Osteoblast (primary cell): ENCODE measurements at places on chromosomes 7 and 10.

- H3K36me3 ChIP-seq, result no peaks in the 10 kb centered on the region
- no peak for DNase-seq
- no peaks in the 10 kb centered on the region for H3K4me1 ChIP-seq
- no peak overlapping the region for H3K27ac ChIP-seq
- H3K4me3 ChIP-seq, result no peak overlapping the region
Measured at GRCh38 chr10:86357041-86357440, 9.6 kb downstream of the GRID1 start.

DNA sequence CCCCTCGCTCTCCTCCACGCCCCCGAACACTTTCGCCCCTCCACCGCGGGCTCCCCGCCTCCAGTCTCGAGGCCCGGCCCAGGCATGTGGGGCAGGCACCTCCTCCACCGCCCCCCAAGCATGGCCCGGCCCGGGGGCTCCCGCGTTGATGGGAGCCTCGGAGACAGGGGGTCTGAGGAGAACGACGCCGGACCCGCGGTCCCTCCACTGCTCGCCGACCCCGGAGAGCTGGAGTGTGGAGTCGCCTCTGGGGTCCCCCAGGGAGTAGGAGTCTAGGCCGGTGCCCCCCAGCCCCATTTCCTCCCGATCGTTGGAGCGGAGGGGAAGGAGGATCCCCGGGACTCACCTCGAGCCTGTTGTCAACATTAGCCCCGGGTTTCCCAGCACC, 206 bp downstream of the UPF2 start:
- H3K36me3 ChIP-seq, result no peaks in the 10 kb centered on the region
- H3K4me3 ChIP-seq, result peak overlapping the region; percentile 99
- H3K27ac ChIP-seq, result peak overlapping the region; percentile 99

DNA sequence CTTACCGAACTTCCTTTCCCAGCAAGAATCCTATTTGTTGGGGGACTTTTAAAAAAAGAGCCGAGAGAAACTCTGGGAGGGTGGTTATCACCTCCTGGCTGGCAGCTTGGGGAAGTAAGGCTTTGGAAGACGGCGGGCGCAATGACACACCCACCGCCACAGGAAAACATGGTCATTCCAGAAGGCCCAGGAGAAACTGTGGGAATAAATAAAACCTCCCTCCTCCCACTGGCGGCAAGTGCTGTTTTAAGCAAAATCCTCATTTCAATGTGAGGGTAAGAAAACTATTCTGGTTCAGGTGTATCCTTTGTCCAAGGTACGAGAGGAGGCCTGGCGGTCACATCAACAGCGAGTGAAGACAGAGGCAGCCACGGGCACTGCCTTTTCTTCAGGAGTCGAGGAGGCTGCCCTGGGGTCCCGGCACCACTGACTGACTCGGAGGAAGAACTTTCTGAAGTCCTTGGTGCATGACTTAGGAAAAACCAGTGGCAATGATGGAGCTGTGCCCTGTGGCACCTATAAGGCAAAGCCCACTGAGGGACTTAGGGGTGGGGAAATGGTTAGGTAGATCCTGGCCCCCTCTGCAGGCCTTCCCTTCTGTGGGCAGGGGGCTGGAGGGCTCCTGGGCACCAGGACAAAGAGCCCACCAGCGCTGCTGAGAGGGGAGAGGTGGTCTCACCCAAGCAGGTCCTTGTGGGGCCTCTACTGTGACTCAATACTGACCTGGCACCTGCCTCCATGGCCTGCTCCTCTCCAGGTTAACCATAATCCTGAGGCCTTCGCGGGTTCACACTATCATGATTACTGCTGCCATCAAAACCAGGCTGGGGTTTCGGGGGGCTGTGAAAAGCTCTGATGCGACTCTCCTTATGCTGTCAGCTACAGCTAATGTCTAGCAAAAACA, 21.4 kb downstream of the DNAJB12 start:
- peaks cover 29% of the 10 kb centered on the region for H3K36me3 ChIP-seq
- DNase-seq, result peak; percentile 55
- no peaks in the 10 kb centered on the region for H3K27me3 ChIP-seq
- peaks cover 43% of the 10 kb centered on the region for H3K4me1 ChIP-seq
- no peak overlapping the region for H3K4me3 ChIP-seq

DNA sequence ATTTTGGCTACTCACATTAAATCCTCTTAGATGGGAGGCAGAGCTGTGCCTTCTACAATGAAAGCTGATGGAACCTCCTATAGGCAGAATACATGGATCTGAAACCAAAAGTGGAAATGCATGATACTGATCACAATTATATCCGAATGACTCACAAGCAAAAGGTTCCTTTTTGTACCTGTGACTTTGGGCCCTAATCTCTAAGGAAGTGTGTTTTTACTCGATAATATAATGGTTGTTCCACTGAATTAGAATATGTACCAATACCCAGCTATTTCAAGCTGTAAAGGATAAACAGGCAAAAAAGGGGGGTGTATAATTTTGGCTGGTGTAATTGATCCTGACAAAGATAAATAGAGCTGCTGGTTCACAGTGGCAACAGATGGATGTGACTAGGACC, 17.6 kb upstream of the LAMB1 start:
- H3K36me3 ChIP-seq, result no peaks in the 10 kb centered on the region
- no peak overlapping the region for H3K4me3 ChIP-seq
- no peaks in the 10 kb centered on the region for H3K27me3 ChIP-seq
- DNase-seq, result no peak
- H3K27ac ChIP-seq, result no peak overlapping the region
- peaks cover 25% of the 10 kb centered on the region for H3K4me1 ChIP-seq

DNA sequence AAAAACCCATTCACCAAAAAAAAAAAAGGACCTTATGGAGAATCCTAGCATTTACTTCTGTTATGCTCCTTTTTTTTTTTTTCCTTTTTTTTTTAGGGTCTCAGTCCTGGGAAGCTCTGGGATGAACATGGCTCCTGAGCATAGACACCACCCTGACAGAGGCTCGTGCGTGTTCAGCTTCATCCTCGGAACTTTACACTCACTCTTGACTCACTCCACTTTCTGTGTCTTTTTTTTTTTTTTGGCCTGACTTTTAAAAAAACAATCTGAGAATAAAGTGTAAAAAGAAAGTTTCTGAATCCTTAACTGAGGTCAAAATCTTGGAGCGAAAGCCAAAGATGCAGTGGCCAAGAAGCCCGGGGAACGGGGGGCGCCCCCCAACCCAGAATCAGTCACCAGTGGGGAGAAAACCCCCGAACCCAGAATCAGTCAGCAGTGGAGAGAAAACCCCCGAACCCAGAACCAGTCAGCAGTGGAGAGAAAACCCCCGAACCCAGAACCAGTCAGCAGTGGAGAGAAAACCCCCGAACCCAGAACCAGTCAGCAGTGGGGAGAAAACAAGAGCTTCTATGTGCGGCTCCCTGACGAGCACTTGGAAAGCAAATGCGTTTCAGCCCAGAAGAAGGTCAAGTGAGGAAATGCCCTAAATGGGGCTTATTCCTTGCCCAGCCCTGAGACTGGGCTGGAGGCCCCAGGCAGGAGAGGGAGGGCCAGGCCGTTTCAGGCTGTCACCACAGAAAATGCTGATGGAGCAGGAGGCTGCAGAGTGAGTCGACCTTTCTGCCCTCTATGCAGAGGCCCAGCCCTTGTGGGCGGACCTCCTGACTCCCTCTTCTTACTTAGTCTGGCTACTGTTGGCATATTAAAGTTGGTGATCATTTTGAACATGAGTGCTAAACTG, 19.0 kb upstream of the PFKP start:
- H3K4me1 ChIP-seq, result peaks cover 50% of the 10 kb centered on the region
- H3K4me3 ChIP-seq, result peak overlapping the region; percentile 49
- no peaks in the 10 kb centered on the region for H3K36me3 ChIP-seq
- DNase-seq, result peak; percentile 87

GRCh38 chr10:120115959-120116358, 223.4 kb downstream of the SEC23IP start:
- DNase-seq, result no peak
- no peaks in the 10 kb centered on the region for H3K27me3 ChIP-seq
- no peaks in the 10 kb centered on the region for H3K4me1 ChIP-seq
- no peak overlapping the region for H3K4me3 ChIP-seq
- no peaks in the 10 kb centered on the region for H3K36me3 ChIP-seq

DNA sequence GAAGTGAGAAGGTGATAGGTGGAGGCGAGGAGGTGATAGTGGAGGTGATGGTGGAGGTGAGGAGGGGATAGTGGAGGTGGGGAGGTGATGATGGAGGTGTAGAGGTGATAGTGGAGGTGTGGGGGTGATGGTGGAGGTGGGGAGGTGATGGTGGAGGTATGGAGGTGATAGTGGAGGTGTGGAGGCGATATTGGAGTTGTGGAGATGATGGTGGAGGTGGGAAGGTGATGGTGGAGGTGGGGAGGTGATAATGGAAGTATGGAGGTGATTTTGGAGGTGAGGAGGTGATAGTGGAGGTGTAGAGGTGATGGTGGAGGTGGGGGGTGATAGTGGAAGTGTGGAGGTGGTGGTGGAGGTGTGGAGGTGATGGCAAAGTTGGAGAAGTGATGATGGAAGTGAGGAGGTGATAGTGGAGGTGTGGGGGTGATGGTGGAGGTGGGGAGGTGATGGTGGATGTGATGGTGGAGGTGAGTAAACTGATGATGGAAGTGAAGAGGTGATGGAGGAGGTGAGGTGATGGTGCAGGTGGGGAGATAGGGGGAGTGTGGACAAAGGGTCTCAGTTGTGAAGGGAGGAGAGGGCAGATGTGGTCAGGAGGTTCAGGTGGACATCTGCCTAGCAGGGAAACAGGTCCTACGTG, 36.6 kb downstream of the ADCY1 start:
- no peak overlapping the region for H3K4me3 ChIP-seq
- no peaks in the 10 kb centered on the region for H3K27me3 ChIP-seq
- no peaks in the 10 kb centered on the region for H3K4me1 ChIP-seq
- no peak overlapping the region for H3K27ac ChIP-seq
- H3K36me3 ChIP-seq, result no peaks in the 10 kb centered on the region

- no peak overlapping the region for H3K4me3 ChIP-seq
- H3K4me1 ChIP-seq, result no peaks in the 10 kb centered on the region
- H3K27me3 ChIP-seq, result no peaks in the 10 kb centered on the region
- H3K27ac ChIP-seq, result no peak overlapping the region
- H3K36me3 ChIP-seq, result no peaks in the 10 kb centered on the region
Measured at GRCh38 chr7:68121056-68121455, 1124.4 kb downstream of the TYW1 start.

DNA sequence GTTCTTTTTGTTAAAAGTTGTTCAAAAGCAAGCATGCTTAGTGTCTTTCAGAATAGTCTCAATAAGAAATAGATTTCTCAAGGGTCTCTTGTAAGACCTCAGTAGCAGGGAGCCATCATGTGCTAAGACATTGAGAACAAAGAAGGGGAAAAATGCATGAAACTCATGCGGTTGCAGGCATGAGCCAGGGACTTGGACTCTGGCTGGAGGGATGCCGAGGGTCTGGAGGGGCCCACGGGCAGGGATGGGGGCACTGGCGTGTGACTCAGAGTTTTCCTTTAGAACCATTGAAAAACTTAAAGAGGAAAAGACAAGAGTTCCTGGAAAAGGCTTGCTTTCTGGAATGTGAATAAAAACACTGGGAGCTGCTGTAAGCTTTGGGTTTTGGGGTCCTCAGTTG, 253.3 kb downstream of the CCDC3 start:
- H3K4me3 ChIP-seq, result no peak overlapping the region
- no peak overlapping the region for H3K27ac ChIP-seq
- H3K4me1 ChIP-seq, result peaks cover 2% of the 10 kb centered on the region
- no peak for DNase-seq
- H3K36me3 ChIP-seq, result no peaks in the 10 kb centered on the region
- H3K27me3 ChIP-seq, result no peaks in the 10 kb centered on the region

- H3K27me3 ChIP-seq, result no peaks in the 10 kb centered on the region
- no peaks in the 10 kb centered on the region for H3K36me3 ChIP-seq
- no peak overlapping the region for H3K27ac ChIP-seq
Measured at GRCh38 chr7:95472581-95473161, 13.1 kb upstream of the ASB4 start.

DNA sequence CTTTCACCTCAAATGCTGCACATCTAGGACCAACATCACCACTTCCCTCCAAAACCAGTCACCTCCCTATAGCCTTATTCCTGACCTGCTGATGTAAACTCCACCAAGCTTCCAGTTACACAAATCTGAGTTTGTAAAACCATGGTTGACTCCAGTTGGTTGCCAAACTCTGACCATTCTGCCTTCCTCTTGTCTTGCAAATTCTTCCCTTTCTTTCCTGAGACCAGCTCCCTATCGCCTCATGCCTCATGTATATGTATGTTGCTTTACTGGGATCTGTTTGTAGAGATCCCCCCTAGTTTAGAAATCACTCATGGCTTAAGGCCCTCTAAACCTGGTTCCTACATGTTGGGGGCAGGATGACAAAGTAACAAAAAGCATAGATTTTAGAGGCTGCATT, 31.3 kb downstream of the PAX2 start:
- no peaks in the 10 kb centered on the region for H3K36me3 ChIP-seq
- H3K27ac ChIP-seq, result no peak overlapping the region
- no peak overlapping the region for H3K4me3 ChIP-seq
- H3K4me1 ChIP-seq, result no peaks in the 10 kb centered on the region
- peak; percentile 27 for DNase-seq

GRCh38 chr7:150977382-150978125, 567 bp downstream of the KCNH2 start:
- no peak for DNase-seq
- no peaks in the 10 kb centered on the region for H3K36me3 ChIP-seq
- no peaks in the 10 kb centered on the region for H3K4me1 ChIP-seq
- peaks cover 51% of the 10 kb centered on the region for H3K27me3 ChIP-seq
- H3K4me3 ChIP-seq, result no peak overlapping the region

GRCh38 chr10:61456095-61456789, 3.1 kb upstream of the TMEM26 start:
- no peak overlapping the region for H3K27ac ChIP-seq
- H3K36me3 ChIP-seq, result no peaks in the 10 kb centered on the region
- H3K27me3 ChIP-seq, result peaks cover 10% of the 10 kb centered on the region
- peak; percentile 31 for DNase-seq
- peaks cover 10% of the 10 kb centered on the region for H3K4me1 ChIP-seq
- H3K4me3 ChIP-seq, result no peak overlapping the region

- no peak overlapping the region for H3K4me3 ChIP-seq
- no peak overlapping the region for H3K27ac ChIP-seq
- no peaks in the 10 kb centered on the region for H3K27me3 ChIP-seq
- H3K4me1 ChIP-seq, result no peaks in the 10 kb centered on the region
- H3K36me3 ChIP-seq, result no peaks in the 10 kb centered on the region
Measured at GRCh38 chr10:80686734-80687475, 149.2 kb downstream of the SH2D4B start.
